ENCODE measurements at places on chromosomes 1 and 21.

- DNase-seq = no peak
Measured at GRCh38 chr1:204316164-204316563, 43.6 kb downstream of the PLEKHA6 start.

DNA sequence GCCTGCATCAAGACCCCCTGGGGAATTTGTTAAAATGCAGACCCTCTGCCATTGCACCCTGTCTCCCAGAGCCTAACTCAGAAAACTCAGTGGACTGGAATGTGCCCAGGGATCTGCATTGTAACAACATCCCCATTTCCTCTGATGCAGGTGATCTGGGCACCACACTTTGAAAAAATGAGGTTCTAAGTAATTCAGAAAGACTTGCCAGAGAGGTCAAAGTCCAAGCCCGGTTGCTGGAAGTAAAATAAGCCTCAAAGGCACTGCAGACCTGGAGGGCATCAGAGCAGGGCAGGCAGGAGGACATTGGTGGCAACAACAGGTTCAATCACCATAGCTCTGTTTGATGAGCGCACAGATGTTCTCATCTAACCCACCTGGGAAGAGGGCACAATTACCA, 90.7 kb downstream of the SYT2 start:
- no peak for DNase-seq

- no peak for DNase-seq
Measured at GRCh38 chr1:245677461-245678240, 522.9 kb downstream of the KIF26B start.

- no peak for DNase-seq
Measured at GRCh38 chr1:27650539-27651175, 15.7 kb upstream of the FGR start.

GRCh38 chr21:46597031-46597430, 7.9 kb downstream of the S100B start:
- DNase-seq = no peak

DNA sequence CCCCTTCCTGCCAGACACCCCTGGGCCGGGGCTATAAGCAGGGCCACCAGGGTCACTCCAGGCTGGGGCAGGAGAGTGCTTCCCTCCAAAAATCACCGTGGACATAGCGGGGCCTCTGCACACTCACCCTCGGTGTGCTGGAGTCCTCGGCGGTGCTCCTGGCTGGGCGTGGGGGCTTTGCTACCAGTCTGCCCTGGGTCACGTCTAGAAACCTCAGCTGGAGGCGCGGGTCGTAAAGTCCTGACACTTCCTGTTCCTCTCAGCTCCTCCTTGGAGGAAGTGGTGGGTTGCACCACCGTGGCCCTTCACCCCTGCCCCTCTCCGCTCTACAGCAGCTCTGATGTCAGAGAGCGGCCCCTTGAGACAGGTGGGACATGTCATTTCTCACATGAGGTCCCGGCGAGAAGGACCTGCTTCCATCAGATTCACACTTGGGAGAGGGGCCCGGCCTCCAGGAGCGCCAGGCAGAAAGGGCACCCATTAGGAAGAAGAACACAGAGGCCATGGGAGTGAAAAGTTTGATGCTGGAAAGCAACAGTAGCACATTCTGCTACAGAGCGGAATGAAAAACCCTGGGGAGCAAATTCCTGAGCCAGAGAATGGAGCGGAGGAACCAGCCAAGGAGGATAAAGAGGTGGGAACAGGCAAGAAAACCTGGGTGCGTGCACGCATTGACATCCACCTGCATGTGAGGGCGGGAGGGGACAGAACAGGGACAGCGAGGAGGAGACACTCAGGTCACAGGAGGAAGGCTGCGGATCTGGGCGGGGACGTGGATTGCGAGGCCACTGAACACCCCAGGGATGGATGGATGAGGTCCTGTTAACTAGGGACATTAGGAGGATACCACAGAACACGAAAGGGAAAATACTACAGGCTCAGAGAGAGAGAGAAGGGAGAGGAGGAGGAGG, at the start of gene ITGB2:
TSS of gene ITGB2 (minus strand) at position 206 of the 911 bp plus-strand sequence. CDS start 10,117 bp downstream, outside the sequence.
- DNase-seq = peak; percentile 78

DNA sequence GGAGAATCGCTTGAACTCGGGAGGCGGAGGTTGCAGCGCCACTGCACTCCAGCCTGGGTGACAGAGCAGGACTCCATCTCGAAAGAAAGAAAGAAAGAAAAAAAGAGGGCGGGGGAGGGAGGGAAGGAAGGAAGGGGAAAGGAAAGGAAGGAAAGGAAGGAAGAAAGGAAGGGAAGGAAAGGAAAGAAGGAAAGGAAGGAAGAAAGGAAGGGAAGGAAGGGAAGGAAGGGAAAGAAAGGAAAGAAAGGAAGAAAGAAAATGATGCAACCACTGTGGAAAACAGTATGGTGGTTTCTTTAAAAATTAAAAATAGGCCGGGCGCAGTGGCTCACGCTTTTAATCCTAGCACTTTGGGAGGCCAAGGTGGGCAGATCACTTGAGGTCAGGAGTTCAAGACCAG, 15.2 kb upstream of the RCAN3 start:
- no peak for DNase-seq

DNA sequence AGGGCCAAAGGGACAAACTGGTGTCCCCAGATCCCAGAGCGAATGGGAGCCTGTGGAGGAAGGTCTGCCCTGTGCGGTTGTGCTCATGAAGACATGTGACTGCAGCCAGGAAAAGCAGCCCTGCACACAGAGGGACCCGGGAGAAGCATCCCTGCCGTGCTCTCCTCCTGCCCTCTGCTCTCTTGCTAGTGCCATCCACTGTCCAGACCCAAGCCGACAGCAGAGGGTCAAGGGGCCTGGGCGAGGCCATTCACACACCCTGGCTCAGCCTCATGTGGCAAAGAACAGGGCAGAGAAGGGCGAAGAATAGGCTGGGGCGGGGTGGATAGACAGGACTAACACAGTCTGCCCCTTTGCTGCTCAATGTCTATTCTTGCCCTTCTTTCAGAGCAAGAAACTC, 17.4 kb downstream of the DMRTB1 start:
- DNase-seq = no peak

DNA sequence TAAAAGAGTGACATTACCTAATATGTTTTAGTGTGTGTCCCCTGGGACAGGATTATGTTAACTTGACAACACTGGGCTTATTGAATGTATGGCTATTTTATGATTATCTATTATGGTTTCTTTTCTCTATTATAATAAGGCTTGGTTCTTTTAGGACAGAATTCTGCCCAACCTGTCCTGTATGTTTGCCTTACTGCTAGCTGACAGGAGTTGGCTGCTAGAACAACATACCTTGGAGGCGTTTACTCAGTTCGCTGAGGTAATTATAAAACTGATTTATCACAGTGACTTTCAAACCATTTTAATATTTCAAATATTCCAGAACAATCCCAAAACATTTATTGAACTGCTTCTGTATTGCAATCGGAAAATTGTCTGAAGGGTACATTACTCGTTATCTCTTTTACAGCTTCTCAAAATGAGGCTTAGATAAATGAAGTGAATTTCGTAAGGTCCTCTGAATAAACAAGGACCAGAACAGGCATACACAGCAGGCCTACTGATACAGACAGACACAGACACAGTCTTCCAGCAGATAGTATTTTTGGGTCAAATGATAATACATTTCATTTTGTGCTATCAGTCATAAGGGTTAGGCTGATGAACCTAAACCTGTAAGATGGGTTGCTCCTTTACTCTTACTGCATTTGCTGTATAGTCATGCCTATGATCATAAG, 44.2 kb downstream of the SCYL3 start:
- no peak for DNase-seq

- no peak for DNase-seq
Measured at GRCh38 chr1:110390096-110390495, 730 bp downstream of the SLC16A4 start.

- no peak for DNase-seq
Measured at GRCh38 chr1:93567255-93567918, 114.2 kb downstream of the BCAR3 start.

- no peak for DNase-seq
Measured at GRCh38 chr1:20448671-20449071, 37.3 kb downstream of the CAMK2N1 start.

All from GM12865 (cell line).